DMS79 (cell line): ENCODE measurements at places on chromosomes 11 and 22.

GRCh38 chr22:49896201-49896600 is 22.0 kb downstream of the ALG12 start:
- no peak for DNase-seq

- DNase-seq = no peak
Observed at GRCh38 chr11:64342869-64343745, 3.1 kb downstream of the CCDC88B start.

DNA sequence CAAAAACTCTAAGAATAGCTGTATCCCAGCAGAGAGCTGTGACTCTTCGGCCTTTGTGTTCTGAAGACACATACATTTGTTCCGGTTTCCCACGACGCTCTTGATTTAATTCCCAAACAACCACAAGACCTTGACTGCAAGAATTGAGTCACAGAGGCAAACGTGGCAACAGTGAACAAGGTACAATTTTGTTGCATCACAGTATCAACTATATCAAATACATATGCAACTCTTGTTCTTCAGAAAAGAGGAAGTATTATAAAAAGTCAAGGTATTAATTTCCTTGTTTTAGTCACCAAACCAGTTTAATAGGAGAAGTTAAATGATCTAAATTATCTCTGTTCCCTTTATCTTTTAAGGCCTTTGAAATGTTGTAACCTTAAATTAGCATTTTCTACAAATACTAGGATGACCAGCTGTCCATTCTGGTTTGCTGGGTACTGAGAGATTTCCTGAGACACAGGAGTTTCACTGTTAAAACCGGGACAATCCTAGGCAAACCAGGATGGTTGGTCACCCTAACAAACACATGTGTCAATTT is 11.1 kb downstream of the HPS5 start:
- no peak for DNase-seq

- peak; percentile 16 for DNase-seq
Observed at GRCh38 chr11:16778286-16778685, 39.8 kb downstream of the C11orf58 start.

- DNase-seq = no peak
Observed at GRCh38 chr22:16949561-16949960, 58.5 kb downstream of the GAB4 start.
